COR-L47 (cell line): ENCODE measurements at places on chromosomes 7 and 10.

DNA sequence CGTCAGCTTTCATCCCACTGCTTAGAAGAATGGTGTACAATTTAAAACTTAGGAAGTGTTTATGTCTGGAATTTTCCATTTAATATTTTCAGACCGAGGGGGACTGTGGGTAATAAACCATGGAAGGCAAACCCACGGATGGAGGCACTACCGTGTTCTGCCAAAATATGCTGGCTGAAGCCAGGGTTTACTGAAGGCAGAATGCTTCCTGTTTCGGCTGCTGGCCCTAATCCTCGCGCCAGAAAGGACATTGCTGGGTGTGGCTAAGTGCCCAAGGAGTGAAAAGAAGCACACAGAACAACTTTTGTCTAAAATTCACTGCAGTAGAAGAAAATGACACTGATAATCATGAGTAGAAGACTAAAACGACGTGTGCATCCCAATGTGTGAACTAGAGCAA is 32.3 kb downstream of the PITRM1 start:
- DNase-seq, result no peak

GRCh38 chr10:69360485-69361302 is 56.0 kb downstream of the TACR2 start:
- DNase-seq, result peak; percentile 20

DNA sequence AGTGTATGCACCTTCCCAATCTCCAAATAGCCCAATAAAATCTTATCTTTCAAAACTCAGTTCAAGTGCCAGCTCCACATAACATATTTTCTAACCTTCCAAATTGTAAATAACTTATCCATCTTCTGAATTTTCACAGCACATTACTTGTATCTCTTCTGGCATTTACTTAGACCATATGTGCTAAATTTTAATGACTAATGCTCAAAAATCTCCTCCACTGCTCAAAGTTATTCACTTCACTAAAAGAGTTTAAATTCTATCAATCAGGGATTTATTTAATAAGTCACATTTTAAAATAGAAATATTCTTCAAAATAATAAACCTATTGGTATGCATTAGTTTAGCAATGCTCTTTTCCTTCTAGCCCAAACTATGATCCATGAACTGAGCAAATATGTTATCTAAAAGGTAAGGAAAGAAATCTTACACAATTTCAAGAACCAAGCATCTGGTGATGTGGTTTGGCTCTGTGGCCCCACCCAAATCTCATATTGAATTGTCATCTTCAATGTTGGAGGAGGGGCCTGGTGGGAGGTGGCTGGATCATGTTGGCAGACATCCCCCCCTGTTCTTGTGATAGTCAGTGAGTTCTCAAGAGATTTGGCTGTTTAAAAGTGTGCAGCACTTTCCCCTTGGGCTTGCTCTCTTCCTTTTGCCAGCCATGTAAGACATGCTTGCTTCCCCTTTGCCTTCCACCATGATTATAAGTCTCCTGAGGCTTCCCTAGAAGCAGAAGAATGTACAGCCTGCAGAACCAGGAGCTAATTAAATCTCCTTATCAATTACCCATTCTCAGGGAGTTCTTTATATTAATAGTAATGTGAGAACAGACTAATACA is 28.1 kb upstream of the GPR22 start:
- no peak for DNase-seq

- no peak for DNase-seq
These were observed 3.8 kb downstream of the PTER start for GRCh38 chr10:16440396-16441133.

GRCh38 chr10:122519873-122520272 is 40.7 kb upstream of the DMBT1 start:
- DNase-seq, result no peak

GRCh38 chr10:3396116-3396515 is 223.5 kb upstream of the PITRM1 start:
- DNase-seq, result no peak

- no peak for DNase-seq
These were observed 192.8 kb upstream of the ZMIZ1 start for GRCh38 chr10:78875932-78876331.

DNA sequence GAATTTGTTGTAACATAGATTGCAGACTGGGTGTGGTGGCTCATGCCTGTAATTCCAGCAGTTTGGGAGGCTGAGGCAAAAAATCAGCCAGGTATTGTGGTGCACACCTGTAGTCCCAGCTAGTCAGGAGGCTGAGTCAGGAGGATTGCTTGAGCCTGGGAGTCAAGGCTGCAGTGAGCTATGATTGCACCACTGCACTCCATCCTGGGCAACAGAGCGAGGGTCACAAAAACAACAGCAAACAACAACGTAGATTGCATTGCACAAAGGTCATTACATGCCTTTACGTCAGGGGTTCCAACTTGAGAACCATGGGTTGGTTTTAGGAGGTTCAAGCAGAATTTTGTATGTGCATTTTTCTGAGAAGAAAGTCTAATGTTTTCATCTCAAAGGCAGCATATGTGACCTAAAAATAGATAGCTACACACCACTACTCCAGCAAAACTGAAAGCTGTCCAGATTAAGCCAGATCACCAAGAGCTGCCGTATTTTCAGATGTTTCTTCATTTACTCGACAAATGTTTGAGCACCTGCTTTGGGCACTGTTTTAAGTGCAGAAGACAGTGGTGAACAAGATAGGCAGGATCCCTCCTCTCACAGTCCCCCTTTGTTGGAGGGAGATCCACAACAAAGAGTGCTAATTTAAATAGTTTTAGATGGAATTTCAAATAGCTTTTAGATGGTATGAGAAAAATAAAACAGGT is 28.3 kb upstream of the CYP26C1 start:
- DNase-seq, result no peak

DNA sequence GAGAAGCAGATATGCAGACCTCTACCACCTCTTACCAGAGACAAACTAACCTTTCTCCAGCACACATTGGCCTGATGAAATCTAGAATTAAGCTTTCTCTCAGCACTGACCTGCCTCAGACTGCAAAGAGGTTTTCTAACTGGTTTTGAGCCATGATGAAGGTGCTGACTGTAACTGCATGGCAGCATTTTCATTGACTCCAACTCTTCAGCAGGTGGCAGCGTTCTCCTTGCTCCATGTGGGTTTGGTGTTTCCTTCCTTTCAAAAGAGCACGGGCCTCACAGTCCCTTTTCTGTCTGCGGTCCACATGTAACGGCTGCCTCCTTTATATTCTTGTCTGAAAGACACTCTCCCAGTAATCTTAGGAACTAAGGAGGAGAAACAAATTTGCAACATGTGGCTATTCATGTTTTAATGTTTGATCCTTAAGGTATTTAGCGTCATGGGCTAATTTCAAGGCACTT is 12.6 kb downstream of the KLLN start:
- no peak for DNase-seq

DNA sequence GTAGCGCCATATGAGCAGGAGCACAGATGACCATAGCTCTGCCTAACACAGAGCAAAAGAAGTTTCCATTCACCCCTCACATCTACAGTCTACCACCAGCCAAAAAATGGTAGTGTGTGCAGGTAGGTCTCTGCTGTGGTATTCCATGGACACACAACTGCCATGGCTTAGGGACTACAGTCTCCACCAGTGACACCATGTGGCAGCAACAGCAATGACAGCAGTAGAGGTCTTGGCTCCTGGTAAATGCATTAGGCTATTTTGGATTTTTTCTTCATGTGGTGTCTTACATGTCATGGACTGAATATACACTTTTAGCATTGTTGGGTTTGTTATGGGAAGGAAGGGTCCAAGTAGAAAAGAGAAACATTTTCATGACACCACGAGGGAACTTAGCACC is 70.1 kb upstream of the CABCOCO1 start:
- DNase-seq, result no peak

- DNase-seq, result no peak
These were observed 97.7 kb upstream of the MEOX2 start for GRCh38 chr7:15783987-15784693.

DNA sequence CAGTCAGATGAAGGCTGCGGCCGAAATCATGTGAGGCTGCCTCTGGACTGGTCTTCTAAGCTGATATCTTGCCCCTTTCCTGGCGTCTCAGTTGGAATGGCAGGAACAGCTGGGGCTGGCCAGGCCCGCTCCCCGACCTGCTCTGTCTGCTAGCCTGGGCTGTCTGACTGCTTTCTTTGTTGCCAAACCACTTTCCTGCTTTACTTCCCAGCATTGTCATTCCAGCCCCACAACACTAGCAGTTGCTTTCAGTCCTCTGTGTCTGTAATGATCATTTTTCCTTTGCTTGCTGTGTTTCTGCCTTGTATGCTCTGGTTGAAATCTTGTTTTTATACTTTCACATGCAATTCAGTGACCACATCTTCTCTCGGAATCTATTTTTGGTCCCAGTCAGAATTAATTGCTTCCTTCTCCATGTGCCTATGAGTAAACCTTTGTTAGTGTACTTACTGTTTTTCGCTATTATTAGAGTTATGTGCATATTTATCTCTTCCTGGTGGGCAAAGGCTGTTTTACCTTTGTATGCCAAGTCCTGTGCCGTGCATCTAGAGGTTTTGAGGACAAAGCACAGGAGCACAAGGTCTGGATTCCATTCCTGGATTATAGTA is 21.6 kb downstream of the PRPF18 start:
- no peak for DNase-seq

GRCh38 chr7:27000496-27000895 is 95.3 kb downstream of the HOXA1 start:
- DNase-seq, result no peak

DNA sequence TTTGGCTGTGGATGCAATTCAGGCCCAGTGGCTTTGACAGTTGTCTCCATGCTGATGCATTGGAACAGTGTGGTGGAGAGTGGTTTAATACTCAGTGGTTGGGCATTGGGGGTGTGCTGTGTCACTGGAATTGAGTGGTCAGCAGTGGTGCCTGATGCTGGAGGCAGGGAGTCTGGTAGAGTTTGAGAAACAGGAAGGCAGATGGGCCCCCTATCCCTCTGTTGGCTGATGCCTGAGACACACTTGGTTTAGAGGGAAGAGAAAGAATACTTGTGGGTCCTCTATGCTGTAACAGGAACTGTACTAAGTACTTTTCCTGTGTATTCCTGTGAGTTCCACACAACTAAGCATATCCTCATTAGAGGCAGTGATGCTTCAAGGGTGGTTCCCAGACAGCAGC is 55.4 kb downstream of the EEPD1 start:
- DNase-seq, result no peak

DNA sequence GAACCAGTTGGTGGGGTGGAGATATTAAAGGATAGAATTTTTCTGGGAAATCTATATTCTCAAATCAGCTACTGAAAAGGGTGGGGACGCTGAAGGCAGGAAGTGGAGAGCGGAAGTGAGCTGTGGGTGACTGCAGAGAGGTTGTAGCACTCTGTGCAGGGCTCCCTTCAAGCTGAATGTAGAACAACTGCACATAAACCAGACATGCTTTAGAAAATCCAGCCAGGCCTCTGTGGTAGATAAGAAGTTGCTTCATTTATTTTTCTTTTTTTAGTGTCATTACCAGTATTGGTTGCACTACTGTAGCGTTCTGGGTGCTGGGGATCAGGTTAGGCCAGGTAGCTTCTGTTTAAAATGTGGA is 127.8 kb downstream of the CELF2 start:
- DNase-seq, result no peak

DNA sequence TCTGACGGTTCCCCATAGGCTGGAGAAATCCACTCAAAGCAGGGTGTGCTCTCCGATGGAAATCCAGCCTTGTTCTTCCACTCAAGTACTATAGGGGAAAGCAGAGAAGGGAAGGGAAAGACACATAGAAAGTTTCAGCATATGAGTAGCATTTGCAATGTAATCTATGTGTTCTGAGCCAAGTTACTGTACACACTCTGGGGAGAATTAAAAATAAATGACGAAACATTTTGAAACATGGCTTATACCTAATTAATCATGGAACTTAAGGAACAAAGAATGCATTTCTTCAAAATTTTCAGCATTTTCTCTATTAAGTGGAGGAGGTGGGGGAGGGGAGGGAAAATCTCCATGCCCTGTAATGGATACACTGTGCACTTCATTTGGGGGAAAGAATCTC is 198.1 kb upstream of the HABP2 start:
- no peak for DNase-seq

GRCh38 chr7:153507885-153508284 is 544.3 kb upstream of the DPP6 start:
- no peak for DNase-seq

GRCh38 chr7:37327288-37327687 is 121.4 kb downstream of the ELMO1 start:
- DNase-seq, result no peak
